Prostate gland (tissue), 2 donors: ENCODE measurements at places on chromosomes 3 and 15. TPM values are rescaled to one million over a fixed set of nuclear protein-coding genes. Genes with fewer than 3 reads are reported as not detected.

Gene PRR20G
- total RNA-seq: 5.1 TPM

GRCh38 chr15:66072616-66073361, 180.8 kb downstream of the MEGF11 start:
- no peak for DNase-seq

- no peak for DNase-seq
Measured at GRCh38 chr15:35986191-35986721, 440.3 kb upstream of the DPH6 start.

DNA sequence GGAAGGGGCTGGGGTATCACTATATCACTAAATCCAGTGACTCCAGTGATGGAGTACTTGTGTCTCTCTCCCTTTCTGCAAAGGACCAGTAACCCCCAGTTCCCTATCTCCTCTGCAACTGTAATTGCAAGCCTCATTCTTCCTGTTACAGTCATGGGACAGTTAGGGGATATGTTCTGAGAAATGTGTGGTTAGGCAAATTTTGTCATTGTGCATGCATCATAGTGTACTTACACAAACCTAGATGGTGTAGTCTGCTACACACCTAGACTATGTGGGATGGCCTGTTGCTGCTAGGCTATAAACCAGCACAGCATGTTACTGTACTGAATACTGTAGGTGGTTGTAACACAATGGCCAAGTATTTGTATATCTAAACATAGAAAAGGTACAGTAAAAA, 2.2 kb downstream of the VPS8 start:
- DNase-seq: no peak

DNA sequence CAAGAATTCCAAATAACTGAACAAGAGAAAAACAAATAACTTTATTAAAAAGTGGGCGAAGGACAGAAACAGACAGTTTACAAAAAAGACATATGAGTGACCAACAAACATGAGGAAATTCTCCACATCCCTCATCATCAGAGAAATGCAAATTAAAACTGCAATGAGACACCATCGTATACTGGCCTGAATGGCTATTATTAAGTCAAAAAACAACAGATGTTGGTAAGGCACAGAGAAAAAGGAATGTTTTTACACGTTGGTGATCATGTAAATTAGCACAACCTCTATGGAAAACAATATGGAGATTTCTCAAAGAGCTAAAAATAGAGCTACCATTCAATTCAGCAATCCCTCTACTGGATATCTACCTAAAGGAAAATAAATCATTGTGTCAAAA, 1260.4 kb upstream of the ALCAM start:
- no peak for DNase-seq

Gene PRICKLE2
- 11.9 TPM for total RNA-seq

- no peak for DNase-seq
Measured at GRCh38 chr3:83218383-83219200, 1457.1 kb upstream of the GBE1 start.

DNA sequence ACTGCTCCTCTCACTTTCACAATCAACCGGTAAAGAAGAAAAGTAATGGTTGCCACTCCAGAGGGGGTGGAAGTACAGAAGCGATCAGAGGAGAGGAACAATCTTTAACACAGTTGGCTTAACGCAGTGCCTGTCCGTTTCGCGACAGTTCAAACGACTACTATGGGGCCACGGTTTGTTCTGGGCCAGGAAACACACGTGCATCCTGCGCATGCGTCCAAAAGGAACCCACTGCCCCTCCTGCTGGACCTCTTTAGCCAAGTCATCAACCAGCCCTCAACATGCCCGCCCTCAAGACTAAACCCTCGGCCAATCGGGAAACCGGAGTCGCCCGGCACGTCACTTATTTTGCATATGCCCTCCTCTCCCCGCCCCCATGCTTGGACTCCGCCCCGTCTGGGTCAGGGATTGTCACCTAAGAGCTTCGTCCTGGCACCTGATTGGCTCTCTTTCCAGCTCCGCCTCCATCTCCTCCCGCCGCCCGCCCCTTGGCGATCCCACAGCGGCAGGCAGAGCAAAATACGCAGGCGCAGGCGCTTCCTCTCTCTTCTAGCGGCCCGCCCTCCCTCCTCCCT, 345 bp upstream of the CDV3 start:
- peak; percentile 100 for DNase-seq

Gene TRPM1
- total RNA-seq: 5.5 TPM

Gene SERPINI2
- total RNA-seq: 3.1 TPM

- DNase-seq: no peak
Measured at GRCh38 chr3:29385046-29385830, 104.4 kb downstream of the RBMS3 start.

GRCh38 chr15:64143276-64143675, 8.3 kb upstream of the SNX22 start:
- no peak for DNase-seq

DNA sequence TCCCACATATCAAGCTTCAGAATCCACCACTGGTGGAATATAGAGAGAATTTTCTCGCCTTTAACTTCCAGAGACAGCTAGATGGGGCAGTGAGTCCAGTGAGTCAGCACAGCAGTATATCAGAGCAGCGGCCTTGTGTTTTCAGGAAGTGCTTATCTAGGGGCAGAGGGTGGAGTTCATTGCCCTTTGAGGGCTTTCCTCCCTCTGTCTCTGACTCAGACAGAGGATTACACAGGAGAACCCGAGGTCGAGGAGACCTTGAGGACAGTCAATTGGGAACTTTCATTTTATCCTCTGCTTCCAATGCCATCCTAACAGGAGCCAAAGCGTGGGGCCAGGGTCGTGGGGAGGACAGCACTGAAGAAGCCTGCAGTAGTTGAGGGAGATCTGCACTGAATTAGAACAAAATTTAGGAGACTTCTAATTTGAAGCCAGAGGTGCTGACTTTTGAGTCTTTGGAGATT, 109.6 kb upstream of the UMPS start:
- DNase-seq: no peak

DNA sequence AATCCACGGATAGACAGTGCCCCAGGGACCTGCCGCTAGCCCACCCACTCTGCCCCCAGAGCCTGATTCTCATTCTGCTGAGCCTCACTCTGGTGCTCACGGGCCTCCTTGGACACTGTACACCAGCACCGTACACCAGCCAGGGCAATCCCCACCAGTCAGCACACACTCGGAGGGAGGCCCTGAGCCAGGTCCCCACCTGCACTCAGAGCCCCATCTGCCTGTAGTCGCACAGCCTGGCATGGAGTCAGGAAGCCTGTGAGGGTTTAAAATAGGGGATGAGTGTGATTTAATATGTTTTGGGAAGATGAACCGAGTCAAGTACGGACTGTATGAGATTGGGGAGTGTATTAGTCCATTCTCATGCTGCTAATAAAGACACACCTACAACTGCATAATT, 223.0 kb downstream of the SLCO3A1 start:
- DNase-seq: no peak

- DNase-seq: no peak
Measured at GRCh38 chr3:129795186-129796010, 98.1 kb downstream of the TMCC1 start.

Gene CLDN16
- total RNA-seq: 0.45 TPM

GRCh38 chr3:160097478-160097877, 108.8 kb downstream of the IL12A start:
- no peak for DNase-seq

Gene ZMYND10
- 1.6 TPM for total RNA-seq
